Hematopoietic multipotent progenitor cell treated with erythropoietin and hydrocortisone succinate and interleukin-3 and kit ligand, for 4 days (in vitro differentiated cells): ENCODE measurements at places on chromosomes 5 and 9.
A peak's percentile ranks its signal among the peaks of the same experiment; 100 is the strongest.

- no peak for DNase-seq
Measured at GRCh38 chr9:79003514-79003913, 568.3 kb upstream of the TLE4 start.

- DNase-seq, result peak; percentile 1
Measured at GRCh38 chr5:7714119-7714518, 136.8 kb downstream of the CFAP90 start.

- no peak for DNase-seq
Measured at GRCh38 chr5:98301547-98301946, 471.9 kb upstream of the RGMB start.

- no peak for DNase-seq
Measured at GRCh38 chr9:97554566-97555075, 53.2 kb downstream of the TMOD1 start.

DNA sequence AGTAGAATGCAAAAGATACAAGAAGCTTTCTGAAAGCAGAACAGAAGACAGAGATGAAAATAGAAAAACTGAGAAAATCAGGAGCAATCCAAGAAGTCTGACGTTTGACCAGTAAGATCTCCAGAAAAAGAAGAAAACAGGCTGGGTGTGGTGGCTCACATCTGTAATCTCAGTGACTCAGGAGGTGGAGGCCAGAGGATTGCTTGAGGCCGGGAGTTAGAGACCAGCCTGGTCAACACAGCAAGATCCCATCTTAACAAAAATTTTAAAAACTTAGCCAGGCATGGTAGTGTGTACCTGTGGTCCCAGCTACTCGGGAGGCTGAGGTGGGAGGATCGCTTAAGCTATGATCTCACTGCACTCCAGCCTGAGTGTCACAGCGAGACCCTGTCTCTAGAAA, 15.9 kb downstream of the RETREG1 start:
- DNase-seq, result peak; percentile 11

DNA sequence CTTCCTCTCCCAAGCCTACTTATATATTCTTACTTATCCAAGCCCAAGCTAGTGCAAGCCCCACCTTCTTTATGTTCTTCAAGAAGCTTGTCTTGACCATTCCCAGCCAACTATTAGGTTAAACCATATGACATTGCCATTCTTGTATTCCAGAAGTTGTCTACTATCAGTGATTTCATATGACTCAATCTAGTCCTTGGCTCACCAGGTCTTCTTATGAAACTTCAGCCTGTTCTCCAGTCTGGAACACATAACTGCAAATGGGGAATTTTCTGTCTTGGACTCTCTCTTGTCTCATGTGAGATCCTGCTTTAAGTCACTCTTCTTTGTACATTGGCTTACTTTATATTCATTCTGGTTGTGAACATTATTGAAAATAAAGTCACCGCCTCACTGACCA, 130.7 kb downstream of the TTLL11 start:
- DNase-seq, result no peak

DNA sequence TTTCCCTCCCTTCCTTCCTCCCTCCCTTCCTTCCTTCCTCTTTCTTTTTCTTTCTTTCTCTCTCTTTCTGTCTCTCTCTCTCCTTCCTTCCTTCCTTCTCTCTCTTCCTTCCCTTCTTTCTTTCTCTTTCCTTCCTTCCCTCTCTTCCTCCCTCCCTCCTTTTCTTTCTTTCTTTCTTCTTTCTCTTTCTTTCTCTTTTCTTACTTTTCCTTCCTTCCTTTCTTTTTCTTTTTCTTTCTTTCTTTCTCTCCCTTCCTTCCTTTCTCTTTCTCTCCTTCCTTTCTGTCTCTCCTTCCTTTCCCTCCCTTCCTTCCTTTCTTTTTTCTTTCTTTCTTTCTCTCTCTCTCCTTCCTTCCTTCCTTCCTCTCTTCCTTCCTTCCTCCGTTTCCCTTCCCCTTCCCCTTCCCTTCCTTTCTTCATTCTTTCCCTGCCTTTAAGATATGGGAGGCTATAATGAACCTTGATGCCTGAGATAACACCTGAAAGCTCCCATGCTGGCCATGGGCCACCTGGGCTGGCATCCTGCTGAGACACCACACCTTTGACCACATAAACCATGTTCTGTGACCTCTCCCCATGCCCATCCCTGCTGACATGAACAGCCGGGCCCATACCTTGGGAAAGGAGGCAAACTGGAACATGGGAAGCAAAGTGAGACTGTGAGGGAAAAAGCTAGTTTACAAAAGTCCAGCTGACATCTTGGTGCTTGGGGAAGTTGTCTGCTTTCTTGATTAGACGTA, 197.8 kb upstream of the ZNF618 start:
- DNase-seq, result no peak

DNA sequence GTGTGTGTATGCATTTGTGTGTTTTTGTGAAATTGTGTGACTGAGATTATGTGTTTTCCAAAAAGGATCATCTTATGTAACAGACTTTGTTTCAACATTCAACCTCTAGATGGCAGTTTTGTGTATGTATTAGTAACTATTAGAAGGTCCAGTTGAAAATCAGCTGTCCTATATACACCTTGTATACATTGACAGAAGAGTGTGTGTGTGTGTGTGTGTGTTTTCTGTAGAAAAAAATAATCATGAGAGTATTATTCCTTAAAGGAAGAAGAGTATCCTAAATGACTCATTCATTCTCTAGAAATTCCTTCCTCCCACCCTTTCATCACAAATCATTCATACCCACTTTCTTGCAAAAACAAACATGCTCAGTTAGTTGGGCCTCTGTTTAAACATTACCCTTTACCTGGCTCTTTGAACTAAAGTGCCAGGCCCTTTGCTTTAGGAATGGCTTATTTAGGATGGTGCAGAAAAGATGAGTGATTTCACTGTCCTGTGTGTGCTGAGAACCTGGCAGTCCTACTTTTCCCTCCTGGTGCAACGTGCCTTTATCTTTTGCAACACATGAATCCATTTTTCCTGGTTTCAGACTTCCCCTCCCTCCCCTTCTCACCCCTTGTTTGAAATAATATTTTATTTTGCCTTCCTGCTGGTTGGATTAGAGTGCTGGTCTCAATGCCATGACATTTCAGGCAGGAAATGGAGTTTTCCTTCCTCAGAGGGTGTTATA, 152.2 kb downstream of the ARHGAP26 start:
- DNase-seq, result peak; percentile 75

DNA sequence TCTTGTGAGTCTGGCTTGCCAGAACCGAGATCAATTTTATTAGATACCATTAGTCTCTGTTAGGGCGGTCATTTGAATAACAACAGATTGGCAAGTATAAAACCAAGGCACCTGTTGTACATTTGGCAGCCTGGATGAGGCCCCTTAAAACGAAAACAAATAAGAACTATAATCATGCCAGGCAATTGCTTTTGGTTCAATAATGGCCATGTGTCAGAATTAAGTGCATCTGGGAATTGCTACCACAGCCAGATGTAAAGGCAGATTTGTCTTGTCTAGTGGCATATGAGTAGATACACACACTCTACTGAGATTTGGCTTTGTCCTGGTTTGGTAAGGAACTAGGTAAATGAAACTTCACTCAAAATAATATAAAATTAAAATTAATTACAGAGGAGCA, 1046.2 kb upstream of the DMAC1 start:
- no peak for DNase-seq

GRCh38 chr5:107329850-107330249, 340.9 kb downstream of the EFNA5 start:
- no peak for DNase-seq

DNA sequence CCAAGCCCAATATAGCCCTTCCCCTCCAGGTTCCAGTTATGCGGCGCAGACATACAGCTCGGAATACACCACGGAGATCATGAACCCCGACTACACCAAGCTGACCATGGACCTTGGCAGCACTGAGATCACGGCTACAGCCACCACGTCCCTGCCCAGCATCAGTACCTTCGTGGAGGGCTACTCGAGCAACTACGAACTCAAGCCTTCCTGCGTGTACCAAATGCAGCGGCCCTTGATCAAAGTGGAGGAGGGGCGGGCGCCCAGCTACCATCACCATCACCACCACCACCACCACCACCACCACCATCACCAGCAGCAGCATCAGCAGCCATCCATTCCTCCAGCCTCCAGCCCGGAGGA, 6.3 kb downstream of the NR4A3 start:
- DNase-seq, result no peak

DNA sequence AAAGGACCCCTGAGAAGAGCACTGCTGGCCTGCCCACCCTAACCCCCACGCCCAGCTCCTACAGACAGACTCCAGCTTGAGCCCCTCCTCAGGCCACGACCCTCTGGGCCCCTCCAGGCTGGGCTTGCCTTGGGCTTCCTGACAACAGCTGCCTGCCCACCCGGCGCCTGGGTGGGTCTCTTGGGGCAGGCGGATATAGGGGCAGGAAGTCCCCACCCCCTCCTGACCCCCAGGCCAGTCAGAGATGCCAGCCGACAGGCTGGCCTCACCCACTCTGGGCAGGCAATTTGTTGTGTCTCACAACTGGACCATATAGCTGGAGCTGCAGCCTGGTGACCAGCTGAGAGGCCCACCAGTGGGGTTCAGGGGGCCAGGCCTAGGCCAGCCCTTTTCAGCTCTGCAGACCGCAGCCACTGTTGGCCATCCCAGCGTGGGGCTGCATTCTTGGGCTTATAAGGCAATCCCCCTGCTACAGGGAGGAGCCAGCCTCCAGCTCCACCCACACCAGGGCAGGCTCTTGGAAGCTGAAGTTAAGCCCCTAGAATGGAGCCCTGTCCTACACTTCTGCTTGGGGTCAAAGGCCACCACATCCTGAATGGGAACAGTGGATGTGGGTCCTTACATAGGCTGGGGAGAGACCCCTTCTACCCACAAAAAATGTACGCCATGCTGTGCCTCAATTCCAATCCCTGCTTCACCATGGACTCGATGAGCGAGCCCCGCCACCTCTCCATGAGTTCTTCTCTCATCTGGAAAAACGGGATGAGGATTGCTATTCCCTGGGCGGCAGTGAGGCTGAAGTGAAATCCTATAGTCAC, 2.0 kb downstream of the PDLIM7 start:
- DNase-seq, result peak; percentile 66

DNA sequence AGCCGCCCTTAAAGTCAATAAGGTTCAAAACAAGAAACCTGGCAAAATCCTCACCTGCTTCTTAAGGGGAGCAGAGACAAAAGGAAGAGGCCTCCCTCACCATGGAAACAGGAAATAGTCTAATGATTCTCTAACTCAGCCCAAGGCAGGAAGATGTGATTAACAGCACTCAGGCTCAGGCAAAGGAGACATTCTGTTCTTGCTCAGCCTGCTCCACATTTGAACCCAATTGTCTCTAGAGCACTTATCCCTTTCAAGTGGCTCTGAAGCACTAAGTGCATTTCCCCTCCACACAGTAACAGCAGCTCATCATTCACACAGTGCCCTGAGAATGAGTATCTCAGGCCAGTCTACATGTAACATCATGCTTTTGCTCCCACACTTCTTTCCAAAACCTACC, 72.3 kb downstream of the NIPSNAP3B start:
- peak; percentile 22 for DNase-seq

GRCh38 chr9:120931231-120932085, 4.9 kb upstream of the TRAF1 start:
- peak; percentile 75 for DNase-seq

- DNase-seq, result peak; percentile 75
Measured at GRCh38 chr9:107612136-107612535, 122.6 kb upstream of the KLF4 start.

DNA sequence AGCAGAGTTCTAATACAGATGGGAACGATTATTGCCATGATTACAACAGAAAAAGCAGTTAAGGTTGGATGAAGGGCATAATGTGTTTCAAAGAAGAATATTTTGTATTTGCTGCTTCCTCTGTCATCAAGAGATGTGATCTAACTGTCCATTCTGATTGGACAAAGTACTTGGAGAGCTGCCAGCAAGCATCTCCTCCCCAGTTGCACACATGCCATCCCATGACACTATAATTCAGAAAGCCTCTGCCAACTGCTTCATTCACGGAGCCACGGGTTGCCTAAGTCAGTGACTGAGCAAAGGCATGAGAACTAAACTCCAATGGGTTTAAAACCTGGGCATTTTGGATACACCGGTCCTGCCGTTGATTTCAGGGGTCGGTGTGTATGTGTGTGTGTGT, 253.8 kb downstream of the CRB2 start:
- DNase-seq, result peak; percentile 34

DNA sequence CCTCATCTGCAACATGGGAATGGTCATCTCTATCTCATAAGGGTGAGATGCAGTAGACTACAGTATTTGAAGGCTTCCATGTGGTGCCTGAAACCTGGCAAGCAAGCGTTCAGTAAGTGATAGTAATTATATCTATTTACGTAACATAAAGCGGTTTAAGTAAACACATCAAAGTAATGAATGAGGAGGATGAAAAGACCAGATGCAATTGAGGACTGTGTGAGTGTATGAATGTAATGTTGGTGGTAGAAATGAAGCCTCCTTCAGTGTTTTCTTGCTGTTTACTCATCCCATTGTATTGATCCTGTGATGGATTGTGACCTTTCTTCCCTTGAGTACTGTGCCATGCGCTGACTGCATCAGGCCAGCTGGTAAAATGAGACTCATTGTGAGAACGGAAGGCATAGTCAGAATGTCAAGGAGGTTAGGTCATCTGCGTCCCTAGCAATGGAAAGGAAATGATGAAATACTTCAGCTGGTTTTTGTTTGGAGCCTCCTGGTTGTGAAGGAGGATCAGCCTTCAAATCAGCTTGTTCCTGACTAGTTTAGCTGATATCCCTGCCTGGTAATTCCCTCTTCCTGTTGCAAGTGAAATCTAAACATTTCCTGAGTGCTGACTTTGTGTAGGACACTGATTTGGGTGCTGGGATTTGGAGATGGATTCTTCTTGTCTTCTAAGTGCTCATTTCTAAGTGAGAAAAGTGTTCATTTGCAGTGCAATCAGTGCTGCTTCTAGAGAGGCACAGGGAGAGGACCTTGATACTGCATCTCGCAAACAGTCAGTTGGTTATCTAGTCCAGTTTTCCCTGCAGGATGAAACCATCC, 35.6 kb downstream of the TNFSF8 start:
- no peak for DNase-seq

- peak; percentile 15 for DNase-seq
Measured at GRCh38 chr5:34587355-34588241, 68.5 kb upstream of the RAI14 start.

GRCh38 chr9:14722391-14723035, at the start of gene CER1:
Gene CER1, minus strand, starts transcription at chr9:14722733. Its CDS starts 61 bp downstream, at chr9:14722672.
- no peak for DNase-seq

DNA sequence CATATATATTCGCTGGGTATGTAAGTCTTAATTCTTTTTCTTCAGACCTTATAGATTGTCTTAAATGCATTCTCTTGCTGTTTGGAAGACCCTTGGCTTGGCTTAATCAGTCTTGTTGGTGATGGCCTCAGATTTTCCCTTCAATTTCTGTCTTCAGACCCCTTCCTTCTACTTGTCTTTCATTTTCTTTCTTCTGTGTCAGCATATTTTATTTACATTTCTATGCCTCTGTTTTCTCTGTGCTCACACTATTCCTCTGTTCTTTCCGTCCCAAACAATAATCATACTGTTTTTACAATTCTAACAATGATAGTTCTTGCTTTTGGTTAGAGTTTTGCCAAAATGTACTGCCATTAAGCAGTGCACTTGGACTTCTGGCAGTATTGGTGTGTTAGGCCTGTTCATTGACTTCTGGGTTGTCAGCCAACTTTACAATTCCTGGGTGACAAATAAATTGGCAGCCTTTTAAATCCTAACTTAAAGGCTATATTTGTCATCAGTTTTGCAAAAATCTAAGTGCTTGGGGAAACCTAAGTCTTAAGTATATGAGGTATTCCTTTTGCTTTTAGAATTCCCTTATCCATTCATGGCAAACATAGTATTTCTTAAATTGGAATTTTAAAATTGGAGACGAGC, 8.0 kb downstream of the SRFBP1 start:
- DNase-seq, result no peak
